NCI-H187 (cell line): ENCODE measurements at places on chromosomes 5 and 9.
A peak's percentile ranks its signal among the peaks of the same experiment; 100 is the strongest.

GRCh38 chr5:97019435-97020117 lies 83.7 kb downstream of the LNPEP start:
- DNase-seq: no peak

DNA sequence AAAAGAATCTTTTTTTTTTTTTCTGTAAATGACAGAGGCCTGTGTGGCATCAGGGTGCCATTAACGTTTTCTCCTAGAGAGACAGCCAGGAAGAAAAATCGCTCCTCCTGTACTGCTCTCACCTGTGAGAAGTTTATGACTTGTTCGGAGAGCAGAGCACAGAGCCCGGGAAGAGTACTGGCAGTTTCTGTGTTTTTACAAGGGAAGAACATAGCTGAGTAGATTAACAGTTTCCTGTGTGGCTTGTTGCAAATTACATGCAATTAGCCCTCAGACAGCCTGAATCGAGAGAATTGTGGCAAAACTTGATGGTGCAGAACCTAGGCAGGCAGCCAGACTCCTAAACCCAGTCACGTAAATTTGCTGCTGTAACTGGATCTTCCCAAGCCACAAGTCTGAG lies 32.1 kb downstream of the PRKACG start:
- no peak for DNase-seq

DNA sequence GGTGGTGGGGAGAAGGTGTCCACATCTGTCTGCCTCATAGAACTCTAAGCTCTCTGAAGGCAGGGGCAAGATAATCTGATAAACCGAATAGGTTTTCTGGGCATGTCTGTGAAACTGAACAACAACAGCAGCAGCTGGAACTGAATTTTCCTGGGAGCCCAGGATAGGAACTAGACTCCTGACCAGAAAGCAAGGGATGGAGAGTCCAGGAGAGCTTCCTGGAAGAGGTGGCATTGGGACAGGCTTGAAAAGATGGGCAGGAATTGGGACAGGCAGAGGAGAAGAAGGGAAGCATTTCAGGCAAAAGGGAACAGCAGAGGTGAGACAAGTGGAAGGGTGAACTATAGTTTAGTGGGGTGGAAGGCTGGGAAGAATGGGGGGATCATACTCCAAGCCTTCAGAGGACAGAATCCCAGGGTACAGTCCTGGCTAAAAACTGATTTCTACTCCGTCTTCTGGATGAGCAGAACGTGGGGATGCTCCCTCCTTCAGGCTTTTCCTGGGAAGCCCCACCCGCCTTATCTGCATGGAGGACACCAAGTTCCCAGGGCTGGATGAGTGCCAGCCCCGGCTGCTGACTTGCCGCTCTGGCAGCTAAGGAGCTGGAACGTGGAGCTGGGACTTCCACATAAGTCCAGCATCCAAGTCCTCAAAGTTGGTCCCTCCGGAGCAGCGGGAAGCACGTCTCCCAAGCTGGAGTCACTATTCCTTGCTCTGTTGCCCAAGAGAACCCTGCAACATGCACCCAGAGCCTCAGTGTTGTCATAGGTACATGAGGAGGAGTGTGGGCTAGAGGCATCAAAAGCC lies 13.9 kb upstream of the KIF12 start:
- no peak for DNase-seq

DNA sequence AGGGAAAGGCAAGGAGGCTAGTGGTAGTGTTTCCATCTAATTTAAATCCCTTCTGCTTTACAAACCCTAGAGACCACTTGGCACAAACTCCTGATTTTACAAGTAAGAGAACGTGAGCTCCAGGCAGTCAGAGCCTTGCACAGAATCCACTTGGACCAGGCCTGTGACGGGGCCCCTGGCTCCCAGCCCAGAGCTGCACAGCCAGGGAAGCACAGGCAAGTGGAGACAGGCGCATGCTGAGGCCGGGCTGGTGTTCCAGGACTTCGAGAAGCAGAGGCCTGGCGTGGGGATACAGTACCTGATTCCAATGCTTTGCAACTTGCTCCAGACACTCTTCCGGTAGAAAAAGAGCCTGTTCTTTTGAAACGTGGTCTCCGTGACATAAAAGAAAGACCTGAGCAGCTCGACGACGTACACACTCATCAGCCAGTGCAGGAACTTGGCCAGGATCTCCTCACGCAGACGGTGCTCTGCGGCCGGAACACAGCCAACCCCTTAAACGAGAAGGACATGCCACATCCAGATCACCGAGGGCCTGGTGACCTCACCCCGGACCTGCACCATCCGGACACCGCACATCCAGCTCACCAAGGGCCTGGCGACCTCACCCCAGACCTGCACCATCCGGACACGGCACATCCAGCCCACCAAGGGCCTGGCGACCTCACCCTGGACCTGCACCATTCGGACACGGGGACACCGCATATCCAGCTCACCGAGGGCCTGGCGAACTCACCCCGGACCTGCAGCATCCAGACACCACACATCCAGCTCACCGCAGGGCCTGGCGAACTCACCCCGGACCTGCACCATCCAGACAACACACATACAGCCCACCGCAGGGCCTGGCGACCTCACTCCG lies 12.5 kb downstream of the TERT start:
- DNase-seq: no peak

DNA sequence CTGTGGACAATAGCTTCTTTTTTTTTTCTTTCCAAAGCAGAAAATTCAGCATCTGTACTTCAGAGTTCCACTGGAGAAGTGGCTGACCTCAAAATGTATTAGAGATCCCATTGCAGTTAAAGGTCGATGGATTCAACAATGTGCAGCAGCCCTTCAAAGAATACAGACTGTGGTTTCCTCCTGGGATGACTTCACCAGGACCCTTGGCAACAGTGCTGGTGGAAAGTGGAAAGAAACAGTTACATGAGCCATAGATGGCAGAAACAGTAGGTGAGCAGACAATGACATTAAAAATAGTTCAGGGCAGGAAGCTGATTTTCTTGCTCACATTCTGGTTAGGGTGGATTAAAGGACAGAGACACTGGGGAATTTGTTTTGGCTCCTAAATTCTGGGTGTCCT lies 62.4 kb downstream of the SLC28A3 start:
- DNase-seq: no peak

GRCh38 chr5:147658293-147658932 lies 124.1 kb downstream of the JAKMIP2 start:
- DNase-seq: no peak

- DNase-seq: no peak
Measured at GRCh38 chr5:40378396-40379177, 301.1 kb upstream of the PTGER4 start.

DNA sequence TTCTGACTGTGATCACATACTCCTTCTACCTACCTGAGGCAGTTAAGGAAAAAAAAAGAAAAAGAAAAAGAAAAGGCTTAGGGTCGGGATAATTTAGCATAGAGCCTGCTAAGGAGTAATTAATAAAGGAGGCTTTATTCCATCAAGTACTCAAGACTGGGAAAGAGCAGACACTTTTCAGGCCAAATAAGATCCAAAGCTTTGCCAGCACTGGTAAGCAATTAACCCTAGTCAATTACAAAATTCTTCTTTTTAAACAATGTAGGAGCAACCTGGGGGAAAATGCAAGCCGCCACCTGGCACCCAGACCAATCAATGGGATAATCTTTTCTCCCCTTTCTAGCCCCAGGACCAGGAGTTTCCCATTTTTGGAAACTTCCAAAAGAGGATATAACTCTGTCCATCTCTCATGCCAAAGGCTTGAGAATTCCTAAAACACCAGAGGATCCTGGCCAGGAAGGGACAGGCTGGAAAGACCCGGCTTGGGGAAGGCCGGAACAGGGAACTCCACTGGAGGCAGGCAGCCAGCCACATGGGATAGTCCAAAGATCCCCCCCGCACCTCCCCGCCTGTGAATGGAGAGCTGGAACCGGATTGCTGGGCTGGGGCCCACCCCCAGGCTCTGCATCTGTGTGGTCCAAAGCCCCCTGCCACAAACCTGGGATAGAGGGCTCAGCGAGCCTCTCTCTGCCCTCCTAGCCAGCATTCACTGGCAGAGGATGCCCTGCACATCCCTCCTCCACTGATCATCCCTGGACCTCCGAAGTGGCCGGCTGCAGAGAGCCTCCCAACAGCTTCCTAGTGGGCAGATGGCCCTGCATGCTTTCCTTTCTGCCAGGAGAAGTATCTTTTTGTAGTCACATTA lies 117.8 kb downstream of the ZNF354C start:
- DNase-seq: no peak

DNA sequence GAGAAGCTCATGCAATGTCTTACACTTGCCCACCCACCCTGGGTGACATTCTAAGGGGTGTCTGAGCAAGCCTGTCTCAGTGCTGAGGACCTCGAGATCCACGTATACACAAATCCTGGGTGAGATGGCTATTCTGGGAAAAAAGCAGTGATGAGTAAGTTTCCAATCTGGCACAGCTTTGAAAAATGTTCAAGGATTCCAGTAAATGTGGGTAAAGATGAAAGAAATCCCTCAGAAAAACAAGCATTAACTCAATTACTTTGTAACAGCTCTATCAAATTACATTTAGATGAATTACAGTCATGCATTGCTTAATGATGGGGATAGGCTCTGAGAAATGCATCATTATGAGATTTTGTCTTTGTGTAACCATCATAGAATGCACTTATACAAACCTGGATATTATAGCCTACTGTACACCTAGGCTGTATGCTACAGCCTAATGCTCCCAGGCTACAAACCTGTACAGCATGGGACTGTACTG lies 26.9 kb downstream of the GOLM1 start:
- no peak for DNase-seq

- DNase-seq: no peak
Measured at GRCh38 chr5:179316982-179317381, 28.3 kb downstream of the ADAMTS2 start.

DNA sequence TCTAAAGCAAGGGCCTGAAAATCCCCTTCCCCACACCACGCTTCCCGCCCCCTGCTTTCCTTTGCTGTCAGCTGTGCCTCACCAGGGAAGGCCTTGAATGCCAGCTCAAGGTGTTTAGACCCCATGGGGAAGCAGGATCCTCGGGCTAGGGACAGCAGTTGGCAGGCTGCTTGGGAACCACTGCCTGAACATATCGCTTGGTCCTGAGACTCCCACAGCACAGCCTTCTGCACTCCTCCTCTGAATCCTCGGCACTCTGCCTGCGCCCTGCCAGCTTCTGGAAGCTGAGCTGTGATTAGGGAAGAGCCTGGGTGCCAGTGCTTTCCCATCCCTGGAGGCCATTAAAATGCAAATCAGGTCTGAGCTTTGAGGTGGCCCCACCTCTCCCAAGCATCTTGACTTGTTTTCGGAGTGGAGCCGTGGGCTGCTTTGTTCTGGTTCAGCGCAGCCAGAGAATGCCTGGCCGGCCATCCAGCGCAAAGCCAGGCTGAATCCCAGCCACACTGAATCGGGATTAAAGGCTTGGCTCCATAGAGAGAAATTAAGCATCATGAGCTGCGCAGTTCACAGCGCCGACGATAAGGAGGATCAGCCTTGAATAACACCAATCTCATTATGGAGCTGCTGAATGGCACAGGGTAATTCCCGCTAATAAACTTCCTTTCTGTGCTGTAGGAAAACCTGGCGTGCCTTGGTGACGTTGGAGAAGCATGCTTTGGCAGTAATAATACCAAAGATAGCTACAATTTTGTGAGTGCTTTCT lies 40.0 kb downstream of the AMBP start:
- no peak for DNase-seq

DNA sequence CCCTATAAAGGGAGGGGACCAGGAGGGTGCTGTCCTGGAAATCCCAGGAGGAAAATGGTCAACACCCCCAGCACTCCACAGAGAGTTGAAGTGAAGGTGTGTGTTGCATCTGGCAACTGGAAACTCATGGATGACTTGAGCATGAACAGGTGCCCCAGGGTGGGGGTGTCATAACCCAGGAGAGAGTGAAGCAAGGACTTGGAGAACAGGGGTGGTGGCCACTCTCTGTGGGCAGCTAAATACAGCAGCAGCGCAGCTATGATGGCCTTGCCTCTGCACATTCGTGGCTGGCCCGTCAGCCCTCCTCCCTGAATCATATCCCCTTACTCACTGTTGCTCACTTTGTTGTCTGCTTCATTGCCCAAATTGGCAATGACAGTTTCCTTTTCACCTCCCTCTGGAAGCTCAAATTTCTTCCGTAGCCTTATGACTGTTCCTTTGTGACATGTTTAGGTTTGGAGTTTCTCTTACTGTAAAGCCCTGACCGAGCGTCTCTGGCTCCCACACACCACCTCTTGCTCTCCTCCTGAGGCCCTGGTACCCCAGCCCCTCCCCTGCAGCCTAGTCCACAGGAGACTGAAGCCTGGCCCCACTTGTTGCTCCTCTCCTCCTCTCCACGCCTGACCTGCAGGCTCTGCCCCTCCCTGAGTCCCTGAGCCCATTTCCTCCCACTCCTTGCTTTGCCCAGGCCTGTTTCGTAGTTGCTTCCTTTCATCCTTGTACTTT lies 185.8 kb downstream of the CD180 start:
- no peak for DNase-seq

GRCh38 chr5:126954981-126955380 lies 75.4 kb downstream of the MARCHF3 start:
- DNase-seq: no peak

DNA sequence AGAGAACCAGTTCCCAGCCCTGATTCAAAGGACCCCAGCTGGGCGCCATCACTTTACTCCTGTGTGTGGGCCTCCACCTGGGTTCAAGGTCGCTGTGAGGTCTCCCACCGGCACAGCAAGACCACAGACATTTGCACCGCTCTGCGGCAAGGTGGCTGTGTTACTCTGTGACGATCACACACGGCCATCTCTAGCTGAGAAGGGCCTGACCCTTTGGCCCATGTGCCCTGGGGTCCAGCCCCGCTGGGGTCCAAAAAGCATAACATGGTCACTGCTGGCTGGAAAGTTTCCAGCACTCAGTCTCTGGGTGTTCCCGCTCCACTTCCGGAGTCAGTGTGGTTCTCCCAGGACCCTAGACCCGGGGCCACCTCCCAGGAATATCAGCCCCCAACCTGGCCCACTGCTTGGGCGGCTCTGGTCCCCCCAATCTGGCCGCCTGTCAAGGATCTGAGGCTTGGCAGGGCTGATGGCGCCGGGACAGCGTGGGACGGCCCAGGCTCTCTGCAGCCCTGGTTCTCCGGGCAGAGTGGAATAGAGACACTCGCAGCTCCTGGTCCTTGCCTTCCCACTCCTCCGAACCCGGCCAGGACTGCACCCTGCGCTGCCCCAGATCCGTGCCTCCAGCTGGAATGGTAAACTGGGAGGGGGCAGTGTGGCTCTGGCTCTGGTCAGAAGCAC lies 3.9 kb upstream of the LMX1B start:
- no peak for DNase-seq

DNA sequence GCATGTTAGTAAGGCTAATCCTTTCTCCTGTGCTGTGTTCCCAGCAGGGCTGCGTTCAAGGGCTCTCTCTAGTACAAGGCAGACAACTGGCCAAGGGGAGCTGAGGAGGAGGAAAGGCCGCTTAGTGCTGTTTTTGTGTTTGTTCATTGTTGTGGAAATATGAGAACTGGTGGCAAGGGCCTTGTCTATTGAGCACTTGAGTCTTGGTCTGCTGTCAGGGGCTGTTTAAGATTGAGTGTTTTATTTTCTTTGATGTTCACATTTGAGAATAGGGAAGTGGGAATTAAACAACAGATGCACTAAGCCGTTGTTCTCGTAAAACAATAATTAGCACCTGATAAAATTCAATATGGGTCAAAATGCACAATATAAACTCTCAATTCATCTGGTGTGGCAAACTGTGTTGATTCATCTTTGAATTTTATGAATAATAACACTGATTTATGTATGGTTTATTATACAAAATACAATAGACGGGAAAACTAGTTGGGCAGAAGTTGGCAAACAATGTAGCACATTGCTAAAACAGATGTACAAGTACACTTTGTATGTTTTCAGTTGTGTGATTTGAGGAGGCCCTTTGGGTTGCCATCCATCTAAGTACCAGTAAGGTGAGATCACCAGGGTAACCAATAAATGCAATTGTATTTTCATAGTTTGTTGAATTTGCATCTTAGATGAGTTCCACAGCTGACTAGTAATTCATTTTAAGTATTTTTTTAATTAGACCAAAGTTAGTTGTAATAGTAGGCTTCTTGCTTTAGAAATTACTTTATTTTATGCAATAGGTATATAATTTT lies 97.6 kb upstream of the GRHPR start:
- peak; percentile 43 for DNase-seq
